T-helper 17 cell (primary cell): ENCODE measurements at places on chromosomes 7 and 10.

DNA sequence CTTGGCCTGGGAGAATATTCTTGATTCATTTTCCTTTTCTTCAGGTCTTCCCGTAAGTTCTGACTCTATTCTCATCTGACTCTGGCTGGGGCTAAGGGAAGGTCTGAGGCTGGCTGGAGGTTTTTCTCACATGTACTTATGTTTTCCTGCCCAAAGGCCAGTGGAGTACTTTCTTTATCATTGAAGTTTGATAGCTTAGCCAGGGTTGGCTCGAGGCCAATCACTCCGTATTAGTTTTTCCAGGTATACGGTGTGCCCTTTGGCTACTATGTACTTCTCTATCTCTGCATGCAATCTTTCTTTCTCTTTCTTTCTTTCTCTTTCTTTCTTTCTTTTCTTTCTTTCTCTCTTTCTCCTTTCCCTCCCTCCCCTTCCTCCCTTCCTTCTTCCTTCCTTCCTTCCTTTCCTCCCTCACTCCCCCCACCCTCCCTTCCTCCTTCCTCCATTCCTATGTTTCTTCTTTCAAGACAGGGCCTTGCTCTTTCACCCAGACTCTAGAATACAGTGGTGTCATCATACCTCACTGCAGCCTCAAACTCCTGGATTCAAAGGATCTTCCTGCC lies 26.8 kb upstream of the VKORC1L1 start:
- DNase-seq: no peak

DNA sequence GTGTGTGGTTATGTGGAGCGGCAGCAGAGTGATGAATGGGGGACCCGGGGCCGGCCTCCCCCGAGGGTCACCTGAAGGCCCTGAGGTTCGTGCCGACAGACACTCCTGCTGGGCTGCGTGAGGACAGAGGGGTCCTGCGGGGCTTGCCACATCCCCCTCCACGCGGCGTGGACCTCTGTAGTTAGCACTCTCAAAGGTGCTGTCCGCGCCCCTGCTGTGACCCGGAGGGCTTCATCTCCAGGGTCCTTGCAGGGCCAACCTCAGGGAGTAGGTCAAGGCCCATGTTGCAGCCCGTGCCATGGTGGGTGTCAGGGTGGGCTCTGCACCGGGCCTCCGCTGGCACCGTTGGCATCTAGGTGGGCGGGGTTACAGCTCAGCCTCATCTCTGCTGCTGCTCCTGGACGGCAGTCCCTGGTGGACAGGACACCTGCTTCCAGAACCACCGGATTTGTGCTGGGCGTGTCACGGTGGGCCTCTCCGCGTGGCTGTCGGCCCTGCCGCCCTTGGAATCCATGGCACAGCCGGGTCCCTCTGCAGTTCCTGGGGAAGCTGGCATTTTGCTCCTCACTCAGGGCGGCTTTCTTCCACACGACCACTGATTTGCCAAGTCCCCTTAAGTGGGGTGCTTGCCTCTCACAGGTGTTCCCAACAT lies 19.8 kb upstream of the GET4 start:
- no peak for DNase-seq

DNA sequence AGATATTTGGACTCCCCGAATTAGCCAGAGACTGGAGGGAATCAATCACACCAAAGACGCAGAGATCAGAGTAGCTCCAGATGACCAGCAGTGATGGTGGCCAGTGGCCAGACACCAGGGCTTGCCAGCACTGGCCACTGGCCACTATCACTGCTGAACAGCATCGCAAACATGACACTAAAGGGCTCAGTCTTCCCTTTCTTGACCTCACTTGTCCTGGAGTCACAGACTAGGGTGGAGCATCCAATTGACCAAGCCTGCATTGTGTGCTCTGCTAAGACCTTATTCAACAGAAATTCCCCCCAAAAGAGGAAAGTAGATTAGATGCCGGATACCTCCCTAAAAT lies 234.7 kb downstream of the CREB5 start:
- no peak for DNase-seq

DNA sequence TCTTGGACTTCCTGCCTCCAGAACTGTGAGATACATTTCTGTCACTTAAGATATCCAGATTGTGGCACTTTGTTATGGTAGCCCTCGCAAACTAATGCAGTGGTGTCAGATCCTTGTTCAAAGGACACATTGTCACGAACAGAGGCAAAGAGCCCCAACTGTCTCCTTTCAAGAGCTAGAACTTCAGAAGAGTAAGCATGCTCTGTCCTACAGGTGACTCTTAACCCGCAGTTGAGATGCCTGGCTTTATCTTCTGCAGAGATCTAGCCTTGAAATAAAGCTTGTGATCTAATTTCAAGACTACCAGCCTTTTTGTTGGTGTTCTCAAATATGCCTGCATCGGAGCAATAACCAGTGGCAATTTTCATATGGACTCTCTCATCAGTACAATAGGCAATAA lies 134.4 kb downstream of the ATXN7L1 start:
- no peak for DNase-seq

GRCh38 chr10:96227206-96227605 lies 44.2 kb downstream of the BLNK start:
- DNase-seq: no peak
